Skeletal muscle cell (primary cell): ENCODE measurements at places on chromosomes 5 and 9.
A peak's percentile ranks its signal among the peaks of the same experiment; 100 is the strongest.

GRCh38 chr5:95791751-95792150 lies 30.8 kb downstream of the GLRX start:
- DNase-seq = no peak

- DNase-seq = no peak
Measured at GRCh38 chr5:16932401-16932800, 3.7 kb downstream of the MYO10 start.

GRCh38 chr5:72511774-72512592 lies 4.8 kb upstream of the ZNF366 start:
- DNase-seq = no peak

- DNase-seq = peak; percentile 59
Measured at GRCh38 chr9:120366644-120367019, 213.3 kb downstream of the CDK5RAP2 start.

DNA sequence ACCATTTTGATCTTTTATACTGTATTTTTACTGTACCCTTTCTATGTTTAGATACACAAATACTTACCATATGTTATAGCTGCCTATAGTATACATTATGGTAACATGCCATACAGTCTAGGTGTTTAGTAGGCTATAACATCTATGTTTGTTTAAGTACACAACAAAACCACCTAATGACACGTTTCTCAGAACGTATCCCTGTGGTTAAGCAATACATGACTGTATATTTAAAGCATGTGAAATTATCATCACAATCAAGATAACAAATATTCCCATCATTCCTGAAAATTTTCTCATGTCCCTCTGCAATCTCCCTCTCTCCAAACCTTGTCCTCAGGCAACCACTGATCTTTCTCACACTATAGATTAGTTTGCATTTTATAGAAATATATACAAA lies 66.4 kb upstream of the SUSD1 start:
- DNase-seq = no peak

GRCh38 chr9:32906213-32906612 lies 95.2 kb downstream of the APTX start:
- DNase-seq = no peak

GRCh38 chr9:3585606-3586005 lies 59.8 kb upstream of the RFX3 start:
- DNase-seq = no peak

DNA sequence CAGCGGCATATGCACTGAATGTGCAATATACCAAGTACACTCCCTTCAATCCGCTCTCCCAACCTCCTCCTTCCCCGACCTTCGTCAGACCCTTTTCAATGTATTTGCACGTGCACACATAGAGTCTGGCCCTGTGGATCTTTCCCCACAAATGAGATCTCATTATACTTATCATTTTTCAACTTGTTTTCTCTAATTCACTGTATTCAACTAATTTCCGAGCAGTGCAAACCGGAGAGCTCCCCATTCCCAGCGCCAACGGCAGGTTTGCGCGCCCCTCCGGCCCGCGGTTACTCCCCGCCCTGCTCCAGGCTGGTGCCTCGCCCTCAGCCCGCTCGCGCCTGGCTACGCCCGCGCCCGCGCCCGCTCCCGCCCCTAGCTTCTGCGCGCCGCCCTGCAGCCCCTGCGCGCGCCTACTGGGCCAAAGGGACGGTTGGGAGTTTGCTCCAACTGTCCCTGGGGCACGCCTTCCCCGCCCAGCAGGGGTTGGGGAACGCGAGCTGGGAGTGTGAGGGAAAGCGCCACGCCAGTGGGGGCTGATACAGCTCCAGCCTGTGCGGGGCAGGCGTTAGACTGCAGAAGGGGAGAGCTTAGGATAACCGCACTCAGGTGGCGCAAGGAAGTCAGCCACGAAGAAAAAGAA lies 3.3 kb upstream of the CDC20B start:
- DNase-seq = no peak

GRCh38 chr9:96418920-96419690 lies 935 bp upstream of the ZNF367 start:
- no peak for DNase-seq

DNA sequence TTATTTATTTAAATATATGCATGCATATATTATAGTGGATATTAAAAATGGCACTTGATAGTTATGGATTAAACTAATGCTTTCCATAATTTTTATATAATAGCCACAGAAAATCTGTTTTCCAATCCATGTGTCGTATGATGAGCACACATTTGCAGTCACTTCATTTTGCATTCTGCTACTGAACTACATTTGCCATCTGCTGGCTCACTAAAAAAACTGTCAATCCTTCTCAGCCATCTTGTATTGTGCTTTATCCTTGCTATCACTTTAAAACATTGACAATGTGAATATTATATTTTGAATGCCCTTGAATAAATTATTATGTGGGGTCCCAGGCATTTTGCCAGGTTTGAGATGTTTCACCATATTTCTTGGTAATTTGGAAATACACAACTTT lies 586.6 kb downstream of the DNAH5 start:
- DNase-seq = no peak

- DNase-seq = no peak
Measured at GRCh38 chr5:155826611-155827507, 500.1 kb upstream of the SGCD start.

GRCh38 chr9:4762886-4763541 lies 22.0 kb upstream of the AK3 start:
- DNase-seq = no peak

DNA sequence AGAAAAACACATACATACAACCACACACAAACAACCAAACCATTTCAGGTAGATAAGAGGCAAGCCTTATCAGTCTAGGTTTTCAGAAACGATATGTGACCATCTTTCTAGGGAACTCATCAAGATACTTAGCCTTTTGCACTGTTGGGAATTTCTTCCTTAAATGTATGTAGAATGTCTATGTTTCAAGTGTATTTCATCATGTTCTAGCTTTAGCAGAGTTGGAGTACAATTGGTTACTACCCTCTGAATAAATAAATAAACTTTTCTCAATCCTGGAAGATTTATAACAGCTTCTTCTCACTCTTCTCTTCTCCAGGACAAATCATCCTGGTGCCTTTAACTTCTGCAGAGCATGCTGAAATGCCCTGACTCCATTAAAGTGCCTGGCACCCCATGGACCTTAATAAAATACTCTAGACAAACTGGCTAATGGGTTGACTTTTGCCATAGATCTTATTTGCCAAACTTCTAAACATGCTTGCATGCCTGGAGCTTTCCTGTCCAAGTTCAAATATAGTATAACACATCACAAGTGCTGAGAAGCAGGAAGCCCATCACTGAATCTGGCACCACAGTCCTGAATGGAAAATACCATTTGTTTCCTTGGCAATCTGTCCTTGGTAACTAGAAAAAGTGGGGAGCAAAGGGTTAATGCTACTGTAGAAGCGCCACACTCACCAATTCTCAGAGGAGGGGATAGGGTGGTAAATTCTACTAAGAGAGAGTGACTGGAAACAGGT lies 33.1 kb upstream of the ZNF462 start:
- DNase-seq = no peak

DNA sequence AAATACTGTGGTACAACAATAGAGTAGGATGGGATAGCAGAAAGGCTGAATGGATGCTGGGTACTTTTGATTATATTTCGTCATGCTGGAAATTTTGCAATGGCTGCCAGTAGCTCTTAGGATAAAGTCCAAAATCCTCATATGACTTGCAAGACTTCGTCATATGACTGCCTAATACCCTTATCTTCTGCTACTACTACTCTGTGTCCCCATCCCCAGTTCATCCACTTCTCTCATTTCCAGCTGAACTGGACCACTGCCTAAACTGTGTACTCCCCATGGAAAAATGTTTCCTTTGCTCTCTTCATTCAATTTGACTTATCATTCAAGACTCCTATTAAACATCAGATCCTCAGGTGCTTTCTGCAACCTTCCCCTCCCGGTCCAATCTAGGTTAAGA lies 212.9 kb downstream of the BRINP1 start:
- no peak for DNase-seq

- DNase-seq = no peak
Measured at GRCh38 chr9:134355561-134356279, 29.5 kb downstream of the RXRA start.

DNA sequence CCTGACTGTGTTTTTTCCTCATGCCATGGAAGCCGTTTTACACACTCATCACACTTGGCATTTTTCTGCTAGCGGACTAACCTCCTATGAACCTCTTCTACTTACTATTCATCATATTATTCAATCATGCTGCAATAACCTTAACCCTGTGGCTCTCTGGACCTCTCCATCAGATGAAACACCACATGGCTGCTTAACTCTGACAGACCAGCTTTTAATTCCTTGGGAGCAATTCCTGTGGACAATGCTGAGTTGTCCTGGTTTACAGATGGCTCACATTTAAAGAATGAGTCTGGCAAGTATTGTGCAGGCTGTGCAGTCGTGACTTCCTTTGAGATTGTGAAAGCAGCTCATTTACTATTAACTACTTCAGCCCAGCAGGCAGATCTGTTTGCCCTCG lies 9.0 kb downstream of the OR1J1 start:
- no peak for DNase-seq

DNA sequence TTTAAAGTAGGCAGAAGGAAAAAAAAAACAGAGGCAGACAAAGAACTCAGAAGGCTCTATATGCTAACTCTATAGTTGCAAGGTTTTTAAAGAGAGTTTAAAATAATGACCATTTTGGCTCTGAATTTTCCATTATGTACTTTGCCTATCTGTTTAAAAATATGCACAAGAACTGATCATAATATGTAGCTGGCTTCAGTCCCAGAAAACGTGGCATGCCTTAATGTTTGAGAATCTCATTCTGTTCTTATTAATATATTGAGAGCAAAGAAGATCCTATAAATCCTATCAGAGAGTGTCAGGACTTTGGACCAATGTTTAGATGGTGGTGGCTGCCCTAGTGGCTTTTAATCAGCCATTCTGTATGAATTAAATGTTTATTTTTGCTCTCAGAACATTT lies 121.5 kb downstream of the JMY start:
- DNase-seq = no peak

GRCh38 chr5:35302544-35302943 lies 72.3 kb upstream of the PRLR start:
- DNase-seq = no peak

- peak; percentile 73 for DNase-seq
Measured at GRCh38 chr5:181207214-181207959, 2.4 kb upstream of the TRIM7 start.

DNA sequence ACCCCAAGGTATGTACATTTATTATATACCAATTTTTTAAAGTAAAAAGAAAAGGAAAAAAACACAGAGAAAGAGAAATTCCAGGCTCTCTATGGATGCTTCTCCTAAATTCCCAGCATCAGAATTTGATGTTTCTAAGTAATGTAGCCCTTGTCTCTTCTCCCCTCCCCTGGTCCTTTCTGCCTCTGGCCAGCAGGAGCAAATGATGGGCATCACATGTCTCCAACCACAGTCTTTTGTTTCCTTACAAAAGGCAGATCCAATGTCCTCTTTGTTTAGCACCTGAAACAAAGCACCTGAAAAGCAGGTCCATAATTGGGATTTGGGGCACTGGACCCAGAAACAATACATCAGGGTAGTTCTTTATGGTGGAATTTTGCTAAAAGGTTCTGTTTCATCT lies 50.4 kb upstream of the APC start:
- DNase-seq = no peak

DNA sequence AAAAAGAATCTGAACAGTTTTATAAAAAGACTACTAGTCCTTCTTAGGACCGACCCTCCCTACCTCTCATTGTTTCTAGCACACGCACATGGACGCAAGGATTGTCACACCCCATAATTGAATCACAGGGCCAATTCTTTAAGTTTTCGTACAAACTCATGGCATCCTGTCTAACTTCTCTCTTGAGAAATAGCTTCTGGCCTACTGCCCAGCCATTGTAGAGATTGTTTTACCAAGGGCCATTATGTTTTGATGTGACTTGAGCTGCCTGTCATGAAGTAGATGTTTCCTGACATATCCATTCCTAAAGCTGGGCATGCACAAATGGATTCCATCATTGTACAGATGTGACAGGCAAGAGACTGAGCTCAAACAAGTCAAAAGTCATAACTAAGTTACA lies 1672.1 kb upstream of the C9orf72 start:
- DNase-seq = no peak

DNA sequence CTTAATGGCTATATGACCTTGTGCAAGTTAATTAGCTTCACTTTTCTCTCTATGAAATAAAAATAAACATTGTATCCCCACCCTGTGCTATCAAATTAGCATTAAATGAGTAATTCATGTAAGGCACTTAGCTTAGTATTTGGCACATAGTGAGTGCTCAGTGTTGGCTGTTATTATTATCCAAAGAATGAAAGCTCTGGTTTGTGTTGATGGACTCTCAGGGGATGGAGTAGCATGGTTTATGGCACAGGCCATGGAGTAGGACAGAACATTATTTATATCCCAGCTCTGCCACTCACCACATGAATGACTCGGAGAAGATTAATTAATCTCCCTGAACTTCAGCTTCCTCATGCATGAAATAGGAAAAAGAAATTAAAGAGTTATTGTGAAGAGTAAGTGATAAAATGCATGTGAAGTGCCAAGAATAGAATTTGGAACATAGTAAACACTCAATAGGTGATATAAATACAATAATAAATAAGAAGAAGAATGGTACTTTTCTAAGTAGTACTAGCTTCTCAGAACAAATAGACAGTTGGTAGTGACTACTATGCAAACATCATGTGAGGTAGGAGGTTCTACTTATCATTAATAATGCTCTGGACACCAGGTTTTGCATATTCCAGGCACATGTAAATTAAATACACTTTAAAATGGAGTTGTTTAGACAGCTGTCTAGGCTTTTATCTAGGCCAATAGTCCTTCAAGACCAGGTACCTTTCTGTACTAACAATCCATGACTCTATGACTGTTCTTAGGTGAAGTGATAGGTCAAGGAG lies 146.4 kb downstream of the GRIA1 start:
- no peak for DNase-seq

DNA sequence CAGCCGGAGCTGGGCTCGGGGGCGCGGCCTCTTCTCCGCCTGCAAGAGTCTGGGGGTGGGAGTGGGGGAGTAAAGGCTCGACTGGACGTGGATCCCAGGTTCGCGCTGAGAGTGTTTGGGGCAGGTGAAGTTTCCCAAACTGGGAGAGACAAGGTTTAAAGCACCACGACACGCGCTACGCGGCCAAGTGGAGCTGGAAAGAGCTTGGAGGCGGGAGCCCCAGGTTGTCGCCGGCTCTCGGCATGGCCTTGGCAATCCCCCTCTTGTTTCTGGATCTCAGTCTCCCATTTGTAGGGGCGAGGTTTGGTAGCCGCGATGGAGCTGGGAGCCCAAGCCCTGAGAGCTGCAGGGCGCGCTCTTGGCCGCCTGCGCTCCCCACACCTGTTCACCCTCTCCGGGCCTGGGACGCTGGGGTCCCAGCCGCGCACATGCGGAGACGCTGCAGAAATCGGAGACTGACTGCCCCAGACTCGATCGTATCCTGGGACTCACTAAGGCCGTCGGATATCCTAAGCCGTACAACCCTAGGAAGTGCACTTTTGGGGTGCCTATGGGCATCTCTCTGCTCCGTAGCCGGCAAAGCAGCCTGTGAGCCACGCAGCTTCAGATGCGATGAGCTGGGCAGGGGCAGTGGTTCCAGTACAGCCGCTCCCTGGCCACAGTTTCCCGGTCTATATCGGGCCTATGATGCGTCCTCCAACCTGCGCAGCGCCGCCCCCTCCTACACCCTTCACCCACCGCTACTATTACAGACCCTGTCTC lies 937 bp downstream of the TMOD1 start:
- no peak for DNase-seq
